NCI-H1930 (cell line): ENCODE measurements at places on chromosomes 16 and 17.

DNA sequence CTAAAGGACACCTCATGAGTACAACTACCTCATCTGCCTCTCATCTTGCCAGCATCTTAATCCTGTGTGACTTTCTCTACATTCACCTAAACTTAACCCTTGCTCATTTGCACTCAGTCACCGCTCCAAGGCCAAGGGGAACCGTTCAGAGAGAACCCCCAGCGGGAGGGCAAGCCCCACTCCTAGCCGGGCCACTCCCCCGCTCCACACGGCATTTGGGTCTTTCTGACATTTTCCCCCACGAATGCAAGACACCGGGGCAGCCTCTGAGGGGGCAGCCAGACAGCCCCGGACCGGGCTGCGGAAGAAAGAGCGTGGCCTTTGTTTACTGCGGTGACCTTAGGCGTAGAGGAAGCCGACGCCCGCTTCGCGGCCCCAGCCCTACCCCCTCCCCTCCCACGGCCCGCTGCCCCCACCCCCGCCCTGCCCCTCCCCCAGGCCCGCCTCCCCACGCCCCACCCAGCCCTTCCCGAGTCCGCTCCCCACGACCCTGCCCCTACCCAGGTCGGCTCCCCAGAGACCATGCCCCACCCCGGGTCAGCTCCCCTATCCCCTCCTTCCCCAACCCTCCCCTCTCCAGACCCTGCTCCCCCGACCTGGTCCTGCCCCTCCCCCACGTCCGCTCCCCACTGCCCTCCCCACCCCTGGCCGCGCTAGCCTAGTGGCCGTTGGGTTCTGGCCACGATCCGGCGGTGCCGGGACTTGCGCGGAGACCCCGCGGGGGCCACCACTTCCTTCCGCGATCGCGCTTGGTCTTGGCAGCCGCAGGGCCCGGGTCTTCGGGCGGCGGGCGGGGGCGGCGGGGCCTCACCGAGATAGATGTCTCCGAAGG is 789 bp downstream of the CSNK1D start:
- no peak for DNase-seq

GRCh38 chr17:6868582-6868981 is 37.1 kb upstream of the TEKT1 start:
- DNase-seq: no peak

DNA sequence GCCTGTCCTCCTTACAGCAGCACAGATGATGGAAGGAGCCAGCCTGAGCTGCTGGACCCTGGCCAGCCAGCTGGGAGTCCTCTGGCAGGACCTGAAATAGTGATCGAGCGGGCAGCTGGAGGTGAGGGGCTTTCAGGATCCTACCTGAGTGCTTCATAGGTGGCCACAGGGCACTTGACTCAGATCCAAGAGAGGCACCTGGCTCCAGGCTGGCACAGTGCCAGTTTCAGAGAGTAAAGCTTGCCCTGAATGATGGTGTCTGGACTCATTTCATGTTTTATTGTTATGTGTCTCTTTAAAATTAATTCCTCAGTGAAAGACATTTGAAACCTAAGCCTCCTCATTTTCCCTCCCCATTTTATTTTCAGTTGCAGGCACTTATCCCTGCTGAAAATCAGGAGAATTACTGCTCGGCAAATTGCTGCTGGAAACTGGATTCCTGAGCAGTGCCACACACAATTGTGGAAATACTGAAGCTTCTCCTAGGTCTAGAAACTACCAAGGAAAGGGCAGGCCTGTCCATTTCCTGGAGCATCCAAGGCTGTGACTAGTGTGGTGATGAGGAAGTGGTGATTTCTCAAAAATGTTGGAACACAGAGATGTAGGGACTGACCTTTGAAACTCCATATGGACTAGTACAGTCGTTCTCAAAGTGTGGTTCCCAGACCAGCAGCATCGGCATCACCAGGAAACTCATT is 16.1 kb upstream of the ADAMTS18 start:
- peak; percentile 75 for DNase-seq

- no peak for DNase-seq
These were observed 323.1 kb downstream of the FOXL1 start for GRCh38 chr16:86901483-86901882.

GRCh38 chr17:69593351-69593715 is 178.8 kb downstream of the MAP2K6 start:
- DNase-seq: no peak

GRCh38 chr17:45006927-45007461 is 38.9 kb upstream of the C1QL1 start:
- no peak for DNase-seq

- no peak for DNase-seq
These were observed 9.8 kb upstream of the CSNK1D start for GRCh38 chr17:82283208-82283749.

- no peak for DNase-seq
These were observed 64.2 kb upstream of the DOC2B start for GRCh38 chr17:245611-246010.

DNA sequence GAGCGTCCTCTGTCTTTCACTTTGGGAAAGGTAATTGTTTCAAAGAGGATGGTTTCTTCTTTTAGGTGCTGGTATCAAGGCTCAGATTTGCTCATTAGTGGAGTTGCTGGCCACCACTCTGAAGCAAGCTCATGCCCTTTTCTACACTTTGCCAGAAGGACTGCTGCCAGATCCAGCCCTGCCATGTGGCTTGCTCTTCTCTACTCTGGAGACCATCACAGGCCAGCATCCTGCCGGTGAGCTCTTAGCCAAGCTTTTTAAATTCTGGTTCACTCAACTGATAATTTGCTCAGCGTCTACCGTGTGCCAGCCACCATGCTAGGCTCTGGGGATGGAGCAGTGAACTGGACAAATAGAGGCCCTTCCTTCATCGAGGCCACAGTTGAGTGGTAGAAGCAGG is 4.3 kb downstream of the COG1 start:
- no peak for DNase-seq
